ENCODE measurements at places on chromosomes 16 and 17.
A peak's percentile ranks its signal among the peaks of the same experiment; 100 is the strongest.

DNA sequence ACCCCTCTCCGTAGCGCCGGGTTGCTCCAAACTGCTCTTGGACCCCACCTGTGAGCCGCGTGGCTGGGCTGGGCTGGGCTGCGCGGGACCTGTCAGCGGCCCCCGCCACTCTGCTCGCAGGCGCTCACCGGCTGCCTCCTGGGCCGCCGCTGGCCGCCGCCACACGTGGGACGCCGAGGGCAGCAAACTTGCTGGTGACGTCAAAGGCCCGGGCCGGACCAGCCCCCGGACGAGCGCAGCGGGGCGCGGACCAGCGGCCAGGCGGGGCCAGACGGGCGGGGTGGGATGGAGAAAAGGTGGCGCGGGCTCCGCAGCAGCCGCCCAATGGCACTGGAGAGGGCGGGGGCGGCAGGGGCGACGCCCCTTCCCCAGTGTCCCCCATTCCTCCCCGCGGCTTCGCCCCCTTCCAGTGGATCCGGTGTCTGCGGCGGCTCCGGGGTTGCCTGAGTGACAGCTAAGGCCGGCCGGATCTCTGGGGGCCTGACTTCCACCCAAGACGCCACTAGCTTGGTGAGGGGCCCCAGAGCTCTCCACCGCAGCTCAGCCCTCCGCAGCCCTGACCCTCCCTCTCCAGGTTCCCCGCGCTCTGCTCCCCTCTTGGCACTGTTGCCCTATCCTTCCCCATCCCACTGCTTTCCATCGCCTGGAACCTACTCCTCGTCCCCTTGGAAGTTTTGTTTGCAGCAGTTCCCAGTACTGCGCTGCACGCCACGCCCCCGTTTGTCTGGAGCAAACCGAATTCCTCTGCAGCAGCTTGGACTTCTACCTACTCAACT, at the start of gene HS3ST3A1:
TSS of gene HS3ST3A1 (minus strand) at position 154 of the 776 bp plus-strand sequence. CDS start 800 bp downstream, outside the sequence.
- no peak for DNase-seq

- DNase-seq, result peak; percentile 54
Measured at GRCh38 chr16:70395345-70395901, 43.5 kb downstream of the ST3GAL2 start.

- no peak for DNase-seq
Measured at GRCh38 chr16:18958621-18959029, 25.1 kb upstream of the TMC7 start.

DNA sequence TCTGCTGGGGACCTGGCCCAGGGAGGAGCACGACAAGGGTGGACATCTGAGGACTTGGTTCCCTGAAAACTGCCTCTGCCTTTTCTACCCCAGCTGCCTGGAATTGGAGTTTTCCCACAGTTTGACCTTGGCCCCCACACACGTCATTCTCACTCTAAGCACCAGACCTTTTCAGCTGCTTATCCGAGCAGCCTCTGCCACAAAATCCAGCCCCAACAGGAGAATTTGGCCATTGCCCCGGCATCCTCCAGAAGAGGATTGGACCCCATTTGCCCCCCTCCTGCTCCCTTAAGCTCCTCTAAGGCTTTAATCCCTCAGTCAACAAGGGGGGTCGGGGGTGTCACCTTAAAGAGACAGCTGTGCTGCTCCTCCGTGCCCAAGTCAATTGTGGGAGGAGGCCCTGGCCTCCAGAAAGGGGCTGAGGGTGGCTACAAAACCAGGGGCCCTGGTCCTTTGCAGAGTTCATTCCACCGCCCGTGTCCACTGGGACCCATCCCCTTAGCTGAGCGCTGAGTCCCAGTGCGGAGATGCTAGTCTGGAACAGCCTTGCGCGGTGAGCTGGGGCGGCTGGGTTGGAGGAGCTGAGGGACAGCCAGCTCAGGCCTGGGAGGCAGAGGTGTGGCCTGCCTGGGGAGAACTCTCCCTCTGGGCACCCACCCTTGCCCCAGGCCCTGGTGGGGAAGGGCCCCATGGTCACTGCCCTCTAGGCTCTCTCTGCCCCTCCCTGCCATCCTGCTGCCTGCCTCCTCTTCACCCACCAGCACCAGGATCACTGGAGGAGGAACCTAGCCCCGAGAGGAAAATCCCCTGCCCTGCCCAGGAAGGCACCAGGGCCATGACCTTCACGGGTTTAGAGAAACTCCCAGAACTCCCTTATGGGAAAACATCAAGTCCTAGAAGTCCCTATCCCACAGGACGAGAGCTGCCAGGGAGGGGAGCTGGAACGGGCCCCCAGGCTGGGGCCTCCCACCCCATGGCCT, 18.8 kb downstream of the TTYH2 start:
- DNase-seq, result no peak

DNA sequence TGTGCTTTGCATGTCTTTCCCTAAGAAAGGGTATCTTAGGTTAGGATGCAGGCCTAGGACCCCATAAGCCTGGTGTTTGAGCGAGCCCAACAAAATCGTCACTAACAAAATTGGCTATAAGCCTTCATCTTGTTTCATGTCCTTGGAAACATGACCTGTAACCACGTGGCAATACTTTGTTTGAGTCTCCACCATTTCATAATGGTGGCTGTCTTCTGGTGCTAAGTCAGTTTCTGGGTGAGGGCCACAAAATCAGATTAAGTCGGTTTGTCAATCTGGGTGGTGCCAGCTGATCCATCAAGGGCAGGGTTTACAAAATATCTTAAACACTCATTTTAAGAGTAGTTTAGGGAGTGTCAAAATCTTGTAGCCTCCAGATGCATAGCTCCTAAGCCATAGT, 33.0 kb downstream of the C16orf54 start:
- DNase-seq, result no peak

Measured in activated T-cell treated with anti-CD3 and anti-CD28 coated beads for 1 hour (primary cell).